Stimulated activated CD8-positive, alpha-beta memory T cell treated with anti-CD3 and anti-CD28 coated beads, Interleukin-4, amount 100 ng/mL, for 4 hours (primary cell): ENCODE measurements at places on chromosomes 12 and 14.

DNA sequence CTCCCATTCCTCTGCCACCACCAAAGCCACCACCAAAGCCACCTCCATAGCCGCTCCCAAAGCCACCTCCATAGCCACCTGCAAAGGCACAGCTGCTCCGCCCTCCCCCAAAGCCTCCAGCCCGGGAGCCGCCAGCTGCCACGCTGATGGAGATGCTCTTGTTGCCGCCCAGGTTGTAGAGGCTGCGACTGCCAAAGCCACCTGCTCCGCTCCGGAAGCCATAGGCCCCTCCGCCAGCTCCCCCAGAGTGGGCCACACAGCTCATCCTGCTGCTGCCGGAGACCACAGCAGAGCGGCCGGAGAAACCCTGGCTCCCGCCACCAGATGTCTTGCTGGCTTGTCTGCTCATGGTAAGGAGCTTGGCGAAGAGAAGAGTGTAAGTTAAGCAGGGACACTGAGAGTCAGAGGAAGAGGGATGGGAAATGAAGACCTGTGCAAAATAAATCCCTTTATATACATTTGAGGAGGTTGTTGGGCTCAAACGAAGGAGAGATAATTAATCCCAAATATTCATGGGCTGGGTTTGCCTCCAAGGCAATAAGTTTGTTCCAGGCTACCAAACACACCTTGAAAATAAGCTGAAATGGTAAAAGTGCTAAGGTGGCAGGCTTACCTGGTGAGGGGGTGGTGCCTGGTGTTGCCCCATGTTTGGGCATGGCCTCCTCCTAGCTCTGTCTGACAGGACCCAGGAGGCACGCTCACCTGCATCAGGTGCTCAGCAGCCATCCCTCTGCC, at the start of gene KRT3:
TSS of gene KRT3 (minus strand) at position 424 of the 735 bp plus-strand sequence. CDS start at position 349, 75 bp downstream.
- DNase-seq: no peak

GRCh38 chr14:21915826-21916225, 242.2 kb upstream of the OR4E1 start:
- DNase-seq: no peak

- DNase-seq: peak; percentile 1
Observed at GRCh38 chr12:94676031-94676641, 25.8 kb upstream of the TMCC3 start.

GRCh38 chr14:50303744-50304471, 8.1 kb downstream of the L2HGDH start:
- no peak for DNase-seq

DNA sequence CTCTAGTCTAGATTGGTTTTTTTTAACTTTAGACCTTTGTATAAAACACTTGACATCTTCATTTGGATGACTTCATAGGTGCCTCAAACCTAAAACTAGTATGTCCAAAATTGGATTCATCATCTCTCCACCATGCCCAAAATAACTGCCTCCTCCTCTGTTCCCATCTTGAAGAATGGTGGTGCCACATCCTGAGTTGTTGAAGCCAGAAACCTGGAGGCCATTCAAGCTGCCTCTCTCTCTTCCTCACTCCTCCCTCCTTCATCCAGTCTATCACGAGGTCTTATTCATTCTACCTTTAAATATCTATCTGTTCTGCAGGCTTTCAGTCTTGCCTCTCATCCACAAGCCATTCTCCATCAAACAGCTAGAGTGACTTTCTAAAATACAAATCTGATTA, 26.5 kb upstream of the USP44 start:
- no peak for DNase-seq

DNA sequence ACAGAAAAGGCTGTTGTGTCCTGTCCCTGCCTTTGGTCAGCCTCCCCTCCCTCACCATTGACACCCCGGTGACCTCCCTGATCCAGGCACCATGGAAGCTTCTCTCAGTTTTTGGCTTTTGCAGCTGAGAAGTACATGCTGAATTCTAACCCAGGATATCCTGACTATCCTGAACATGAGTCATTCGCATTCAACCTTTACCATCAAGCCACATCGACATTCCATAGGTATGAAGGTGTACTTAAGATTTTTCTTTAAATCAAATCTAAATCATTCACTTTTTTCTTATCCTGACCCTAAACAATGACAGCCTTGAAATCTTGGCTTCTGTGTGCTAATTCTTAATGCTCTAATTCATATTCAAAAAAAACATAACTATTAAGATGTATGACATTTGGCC, 8.7 kb upstream of the KRT78 start:
- no peak for DNase-seq

- no peak for DNase-seq
Observed at GRCh38 chr12:131894981-131895639, 688 bp downstream of the ULK1 start.

- DNase-seq: no peak
Observed at GRCh38 chr12:85489194-85489593, 209.2 kb downstream of the ALX1 start.

GRCh38 chr14:94423453-94424056, 29.0 kb downstream of the SERPINA11 start:
- no peak for DNase-seq

DNA sequence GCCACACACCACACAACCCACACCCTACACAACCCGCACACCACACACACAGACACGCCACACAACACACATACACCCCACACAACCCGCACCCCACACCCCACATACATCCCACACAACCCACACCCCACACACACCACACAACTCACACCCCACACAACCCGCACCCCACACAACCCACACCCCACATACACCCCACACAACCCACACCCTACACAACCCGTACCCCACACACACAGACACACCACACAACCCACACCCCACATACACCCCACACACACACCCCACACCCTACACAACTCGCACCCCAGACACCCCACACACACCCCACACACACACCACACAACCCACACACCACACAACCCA, 78.5 kb downstream of the NOC4L start:
- no peak for DNase-seq

DNA sequence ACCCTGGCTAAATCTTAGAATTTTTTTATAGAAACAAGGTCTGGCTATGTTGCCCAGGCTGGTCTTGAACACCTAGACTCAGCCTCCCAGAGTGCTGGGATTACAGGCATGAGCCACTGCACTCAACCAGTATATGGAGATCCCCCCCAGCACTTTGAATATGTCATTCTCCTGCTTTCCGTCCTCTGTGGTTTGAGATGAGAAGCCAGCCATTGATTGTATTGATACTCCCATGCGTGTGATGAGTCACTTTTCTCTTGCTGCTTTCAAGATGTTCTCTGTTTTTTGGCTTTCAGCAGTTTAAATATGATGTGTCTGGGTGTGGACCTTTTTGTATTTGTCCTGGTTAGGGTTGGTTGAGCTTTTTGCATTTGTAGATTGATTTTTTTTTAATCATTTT, 75.2 kb upstream of the DNM1L start:
- DNase-seq: no peak

- DNase-seq: no peak
Observed at GRCh38 chr12:66290716-66291200, 11.5 kb upstream of the HELB start.

GRCh38 chr14:66009089-66009488, 477.1 kb upstream of the CCDC196 start:
- no peak for DNase-seq

- DNase-seq: no peak
Observed at GRCh38 chr12:60144395-60144794, 548.6 kb downstream of the SLC16A7 start.

GRCh38 chr12:64124511-64125197, 97.4 kb downstream of the KICS2 start:
- DNase-seq: no peak

GRCh38 chr12:121209624-121210572, at the start of gene P2RX4:
TSS of gene P2RX4 (plus strand) at chr12:121210129. CDS start at chr12:121210165, 36 bp downstream.
- DNase-seq: peak; percentile 55

DNA sequence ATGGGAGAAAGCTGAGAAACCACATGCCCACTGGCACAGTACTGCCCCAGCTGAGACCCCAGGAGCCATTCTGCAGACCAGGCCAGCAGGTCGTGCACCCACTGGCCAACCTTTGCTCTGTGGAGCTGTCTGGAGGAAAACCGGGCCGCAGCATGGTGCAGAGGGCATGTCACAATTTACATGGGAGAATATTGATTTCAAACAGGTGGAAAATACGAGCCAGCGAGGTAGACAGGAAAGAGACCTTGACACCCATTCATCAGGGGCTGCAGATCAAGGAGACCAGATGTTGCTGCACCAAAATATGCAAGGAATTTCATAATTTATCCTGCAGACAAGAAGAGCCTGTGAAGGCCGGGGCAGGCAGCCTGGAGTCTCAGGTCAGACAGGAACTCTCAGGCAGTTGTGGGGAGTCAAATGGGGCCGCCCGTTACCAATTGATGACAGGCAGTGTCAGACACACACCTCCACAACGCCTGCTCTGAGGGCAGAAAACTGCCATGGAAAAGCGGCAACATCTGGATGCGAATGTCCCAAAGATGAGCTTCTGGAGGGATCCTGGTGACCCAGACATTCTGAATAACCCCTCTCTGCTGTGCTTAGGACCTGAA, 74.6 kb upstream of the BCL11B start:
- no peak for DNase-seq

DNA sequence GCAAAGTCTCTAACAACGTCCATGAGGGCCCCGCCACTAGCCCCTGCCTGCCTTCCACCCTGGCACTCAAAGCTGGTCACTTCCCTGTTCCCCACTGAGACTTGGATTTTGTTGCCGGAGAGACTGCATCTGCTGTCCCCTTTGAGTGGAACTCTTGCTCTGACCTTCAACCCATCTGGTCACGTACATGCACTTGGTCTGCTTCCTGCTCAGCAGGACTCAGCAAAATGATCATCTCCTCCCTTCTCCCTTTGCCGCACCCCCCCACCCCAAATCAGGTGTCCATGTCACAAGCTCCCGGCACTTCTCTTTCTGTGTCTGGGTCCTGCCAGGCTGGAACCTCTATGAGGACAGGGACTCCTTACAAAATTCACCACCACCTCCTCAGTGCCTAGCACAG, 180.9 kb downstream of the CHST11 start:
- DNase-seq: no peak

DNA sequence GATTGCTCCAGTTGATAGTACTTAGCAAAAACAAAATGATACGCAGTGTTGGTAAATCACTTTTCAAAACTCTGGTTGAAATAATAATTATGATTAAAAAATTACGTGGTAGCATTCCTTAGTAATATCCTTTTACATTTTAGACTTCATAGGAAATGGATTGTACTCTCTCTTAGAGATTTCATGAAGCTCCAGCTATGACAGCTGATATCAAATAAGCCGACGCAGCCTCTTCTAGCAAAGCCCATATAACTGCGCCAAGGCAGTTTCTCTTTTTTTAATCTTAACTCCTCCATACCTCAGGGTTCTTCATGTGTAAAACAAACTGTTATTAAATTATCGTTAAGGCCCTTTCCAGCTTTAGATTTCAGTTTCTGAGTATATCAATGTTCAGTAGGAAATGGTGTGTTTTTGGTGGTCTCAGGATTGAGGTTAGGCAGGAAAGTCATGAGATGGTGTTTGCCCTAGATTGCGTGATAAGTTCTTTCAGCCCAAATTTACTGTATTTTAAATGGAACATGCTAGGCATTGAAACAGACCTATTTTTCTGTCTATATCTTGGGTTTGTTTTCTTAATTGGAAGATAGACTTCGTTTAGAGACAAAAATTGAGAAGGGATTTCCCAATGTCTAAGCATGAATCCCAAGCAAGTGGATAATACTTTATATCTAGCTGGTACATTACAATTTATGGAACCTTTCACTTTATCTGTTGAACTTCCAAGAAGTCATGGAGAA, 902 bp upstream of the CFL2 start:
- DNase-seq: no peak

- DNase-seq: no peak
Observed at GRCh38 chr12:32334371-32334777, 65.0 kb upstream of the FGD4 start.

DNA sequence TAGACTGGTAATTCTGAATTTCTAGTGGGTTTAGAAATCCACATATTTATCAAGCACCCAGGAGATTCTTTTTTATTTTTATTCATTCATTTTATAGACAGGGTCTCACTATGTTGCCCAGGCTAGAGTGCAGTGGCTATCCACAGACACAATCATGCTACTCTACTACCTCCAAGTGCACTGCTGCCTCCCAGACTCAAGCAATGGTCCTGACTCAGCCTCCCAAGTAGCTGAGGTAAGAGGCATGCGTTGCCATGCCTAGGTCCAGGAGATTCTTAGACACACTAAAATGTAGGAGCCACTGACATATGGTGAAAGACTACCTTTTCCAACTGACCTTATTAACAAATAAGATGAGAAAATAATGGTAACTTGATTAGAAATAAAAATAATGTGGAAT, 38.9 kb downstream of the KIF21A start:
- DNase-seq: no peak

- no peak for DNase-seq
Observed at GRCh38 chr12:113479590-113480335, 8.1 kb upstream of the LHX5 start.

- DNase-seq: no peak
Observed at GRCh38 chr12:43964961-43965360, 129.1 kb downstream of the TMEM117 start.

DNA sequence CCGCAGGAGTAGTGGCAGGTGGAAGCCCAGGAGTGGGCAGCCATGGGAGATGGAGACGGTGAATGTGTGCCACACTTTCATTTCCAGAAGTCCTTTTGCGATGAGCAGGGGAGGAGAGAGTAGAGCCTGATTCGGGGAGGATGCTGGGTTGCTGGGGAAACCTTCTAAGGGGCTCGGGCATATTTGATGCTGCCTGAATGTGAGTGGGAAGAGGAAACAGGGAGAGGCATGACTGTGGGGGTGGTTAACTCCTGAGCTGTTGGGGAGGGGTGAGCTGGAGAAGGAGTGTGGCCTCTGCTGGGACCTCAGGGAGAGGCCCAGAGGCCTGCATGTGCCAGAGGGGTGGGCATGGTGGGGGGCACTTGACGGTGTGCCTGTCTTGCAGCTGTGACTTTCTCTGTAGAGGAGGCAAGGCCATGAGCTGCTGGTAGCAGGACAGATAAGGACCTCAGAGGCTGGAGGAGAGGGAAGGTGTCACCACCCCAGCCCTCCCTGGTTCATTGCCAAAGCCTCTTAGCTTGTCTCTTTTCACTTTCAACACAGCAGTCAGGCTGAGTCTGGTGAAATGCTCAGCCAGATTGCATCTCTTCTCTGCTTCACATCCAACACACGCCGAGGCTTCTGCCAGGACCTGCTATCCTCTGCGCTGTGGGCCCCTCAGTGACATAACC, 11.4 kb downstream of the GLT1D1 start:
- no peak for DNase-seq

DNA sequence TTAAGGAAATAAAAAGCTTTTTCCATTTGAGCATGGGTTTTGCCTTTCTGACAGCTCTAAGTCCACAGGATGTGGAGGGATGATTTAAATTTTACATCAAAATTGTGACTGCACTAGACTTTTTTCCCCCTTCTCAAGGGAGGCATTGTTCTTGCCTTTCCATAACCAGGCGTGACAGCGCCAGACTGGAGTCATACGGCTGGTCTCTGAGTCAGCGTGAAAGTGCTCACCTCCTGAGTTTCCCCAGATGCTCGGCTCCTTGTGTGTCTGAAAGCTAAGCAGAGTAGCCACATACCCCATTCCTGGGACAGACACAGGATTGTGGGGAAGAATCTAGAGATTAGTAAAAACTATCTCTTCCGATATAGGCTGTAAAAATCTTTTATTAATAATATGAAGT, 43.1 kb downstream of the SOX5 start:
- no peak for DNase-seq

GRCh38 chr12:120767071-120768024, 41.7 kb downstream of the ACADS start:
- no peak for DNase-seq

GRCh38 chr12:51374361-51374760, 16.8 kb downstream of the GALNT6 start:
- no peak for DNase-seq

GRCh38 chr14:51327376-51327775, 87.3 kb downstream of the TMX1 start:
- no peak for DNase-seq

GRCh38 chr12:115597157-115597712, 680.3 kb downstream of the MED13L start:
- DNase-seq: no peak
